Tibial nerve (tissue), 4 donors: ENCODE measurements at places on chromosomes 13 and 19. TPM values are rescaled to one million over a fixed set of nuclear protein-coding genes. Genes with fewer than 3 reads are reported as not detected.

DNA sequence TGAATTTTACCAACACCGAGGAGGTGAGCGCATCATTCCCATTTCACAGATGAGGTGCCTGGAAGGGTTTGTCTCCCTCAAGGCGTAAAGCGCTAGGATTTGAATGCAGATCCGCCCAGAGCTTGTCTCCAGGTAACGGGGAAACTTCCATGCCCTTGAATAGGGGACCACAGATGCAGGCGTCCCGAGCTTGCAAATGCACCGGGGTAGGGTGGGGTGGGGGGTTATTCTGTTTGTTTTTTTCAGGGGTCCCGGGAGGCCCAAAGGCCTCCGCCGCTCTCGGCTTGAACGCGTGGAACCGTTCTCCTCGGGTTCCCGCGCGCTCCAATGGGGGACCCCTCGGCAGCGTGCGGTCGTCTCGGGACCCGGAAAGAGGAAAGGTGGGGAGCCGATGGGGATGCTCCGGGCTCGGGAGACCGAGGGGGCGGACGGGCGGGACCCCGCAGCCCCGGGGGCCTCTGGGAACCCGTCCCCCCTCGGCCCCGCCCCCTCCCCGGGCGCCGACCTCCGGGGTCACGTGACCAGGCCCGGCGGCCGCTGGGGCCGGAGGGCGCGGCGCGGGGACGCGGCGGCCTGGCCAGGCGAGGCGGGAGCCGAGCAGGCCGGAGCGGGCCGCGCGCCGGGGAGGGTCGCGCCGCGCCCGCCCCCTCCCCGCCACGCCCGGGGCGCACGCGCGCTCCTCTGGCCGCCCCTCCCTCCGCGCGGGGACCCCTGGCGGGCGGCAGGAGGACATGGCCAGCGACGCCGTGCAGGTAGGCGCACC, at the start of gene PKN1:
Gene PKN1 (plus strand): TSS at position 516 of the 763 bp plus-strand sequence. CDS start 216 bp downstream, at position 732.
- H3K4me1 ChIP-seq = peaks cover 18% of the 10 kb centered on the region
- no peaks in the 10 kb centered on the region for H3K36me3 ChIP-seq
- DNase-seq = no peak

DNA sequence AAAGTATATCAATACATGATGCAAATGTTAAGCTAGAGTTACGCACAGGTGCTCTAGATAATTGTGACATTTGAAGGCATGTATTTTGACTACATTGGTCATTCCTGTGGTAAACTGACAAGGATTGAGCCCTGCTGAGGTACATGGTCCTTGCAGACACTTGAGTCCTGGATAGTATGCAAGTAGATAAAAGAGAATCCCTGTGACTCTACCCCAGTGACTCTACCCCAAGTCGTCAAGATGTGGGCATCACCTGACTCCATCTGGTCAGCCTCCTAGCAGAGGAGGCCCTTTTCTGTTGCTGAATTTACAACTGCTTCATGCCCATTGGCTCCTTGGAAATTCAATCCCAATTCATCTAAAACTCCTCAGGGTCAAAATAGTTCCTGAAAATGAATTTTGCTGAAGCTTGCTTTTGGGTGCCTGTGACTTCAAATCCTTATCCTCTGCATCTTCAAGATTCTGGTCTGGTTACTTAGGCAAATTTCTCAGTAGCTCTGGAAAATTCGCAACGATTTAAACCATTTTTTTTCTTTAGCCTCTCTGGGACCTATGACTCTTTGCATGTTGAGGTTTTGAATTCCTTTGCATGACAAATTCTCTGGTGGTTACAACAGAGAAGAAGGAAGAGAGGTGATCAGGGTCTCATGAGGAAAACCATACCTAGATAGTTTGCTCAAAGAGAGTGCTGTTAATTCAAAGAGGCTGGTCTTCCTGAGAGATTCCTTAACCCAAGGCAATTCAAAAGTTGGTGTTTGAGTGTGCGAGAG, 422.1 kb downstream of the FGF9 start:
- H3K36me3 ChIP-seq = no peaks in the 10 kb centered on the region
- no peaks in the 10 kb centered on the region for H3K27me3 ChIP-seq
- DNase-seq = no peak
- H3K27ac ChIP-seq = no peak overlapping the region
- no peaks in the 10 kb centered on the region for H3K4me1 ChIP-seq

GRCh38 chr13:76499891-76500290, 386.3 kb downstream of the KCTD12 start:
- DNase-seq = no peak
- no peaks in the 10 kb centered on the region for H3K27me3 ChIP-seq
- no peak overlapping the region for H3K27ac ChIP-seq
- H3K36me3 ChIP-seq = no peaks in the 10 kb centered on the region
- no peak overlapping the region for H3K4me3 ChIP-seq

Gene SH2D3A
- total RNA-seq = 0.39 TPM

- H3K27me3 ChIP-seq = no peaks in the 10 kb centered on the region
- no peaks in the 10 kb centered on the region for H3K4me1 ChIP-seq
- no peak for DNase-seq
- H3K4me3 ChIP-seq = no peak overlapping the region
- H3K27ac ChIP-seq = no peak overlapping the region
- no peaks in the 10 kb centered on the region for H3K36me3 ChIP-seq
These were observed 19.3 kb upstream of the RASA3 start for GRCh38 chr13:114151565-114152284.

- no peaks in the 10 kb centered on the region for H3K36me3 ChIP-seq
- H3K4me1 ChIP-seq = no peaks in the 10 kb centered on the region
- DNase-seq = no peak
- peak within 1 kb of the TSS; percentile 21 for H3K4me3 ChIP-seq
- peak within 1 kb of the TSS; percentile 70 for H3K27ac ChIP-seq
These were observed at the start of gene MISP for GRCh38 chr19:750640-751423. Gene MISP, plus strand, starts transcription at chr19:751112. Its CDS starts 5,835 bp downstream, at chr19:756947.

Gene TDRD3
- total RNA-seq = 36.6 TPM

DNA sequence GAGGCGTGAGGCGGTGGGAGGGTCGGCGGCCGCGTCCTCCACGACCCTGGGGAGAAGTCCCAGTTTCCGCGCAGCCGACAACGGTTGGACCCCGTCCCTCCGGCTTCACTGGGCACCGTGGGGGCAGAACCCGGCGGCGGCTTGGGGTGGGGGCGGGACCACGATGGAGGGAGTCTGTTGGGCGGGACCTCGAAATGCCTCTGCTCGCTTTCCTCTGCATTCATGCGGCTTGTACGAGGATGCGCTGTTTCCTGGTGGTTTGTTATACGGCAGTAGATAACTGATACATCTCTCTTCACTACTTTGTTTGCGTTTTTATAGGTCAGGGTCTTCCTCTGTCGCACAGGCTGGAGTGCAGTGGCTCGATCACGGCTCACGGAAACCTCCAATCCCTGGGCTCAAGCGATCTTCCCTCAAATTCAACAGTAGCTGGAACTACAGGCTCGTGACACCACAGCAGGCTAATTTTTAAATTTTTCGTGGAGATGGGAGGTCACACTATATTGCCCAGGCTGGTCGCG, 24.6 kb upstream of the ZNF846 start:
- no peaks in the 10 kb centered on the region for H3K36me3 ChIP-seq
- no peaks in the 10 kb centered on the region for H3K27me3 ChIP-seq
- H3K4me1 ChIP-seq = peaks cover 22% of the 10 kb centered on the region
- DNase-seq = peak; percentile 27

Gene GPC6
- total RNA-seq = 39.5 TPM

DNA sequence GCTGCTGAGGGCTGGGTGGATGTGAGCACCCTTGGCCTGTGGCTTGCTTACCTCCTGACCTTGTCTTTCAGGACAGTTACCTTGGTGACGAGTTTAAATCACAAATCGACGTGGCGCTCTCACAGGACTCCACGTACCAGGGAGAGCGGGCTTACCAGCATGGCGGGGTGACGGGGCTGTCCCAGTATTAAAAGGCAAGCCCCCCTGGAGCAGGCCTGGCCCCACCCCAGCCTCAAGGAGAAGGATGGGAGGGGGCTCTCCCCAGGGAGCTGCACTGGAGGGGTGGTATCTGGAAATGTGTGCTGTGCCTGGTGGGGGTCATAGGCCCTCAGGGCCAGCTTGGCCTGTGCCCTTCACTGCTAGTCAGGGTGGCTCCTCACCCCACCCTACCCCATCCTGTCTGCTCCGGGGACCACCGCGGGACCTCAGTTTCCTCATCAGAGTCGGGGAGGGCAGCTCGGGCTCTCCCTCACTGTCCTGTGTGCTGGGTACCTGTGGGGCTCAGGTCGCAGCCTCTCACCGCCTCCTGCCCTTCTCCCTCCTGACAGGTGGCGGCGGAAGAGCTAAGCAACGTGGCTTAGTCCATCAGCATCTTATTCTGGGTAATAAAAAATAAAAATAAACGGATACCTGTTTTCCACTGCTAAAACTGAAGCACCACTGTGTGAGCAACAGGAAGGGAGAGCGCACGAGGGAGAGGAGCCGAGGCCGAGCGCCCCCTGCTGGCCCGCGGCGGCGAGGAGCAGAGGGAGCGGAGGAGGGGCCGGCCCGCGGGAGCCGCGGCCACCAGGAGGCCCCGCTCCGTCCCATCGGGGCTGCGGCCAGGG, 29.8 kb downstream of the CERS1 start:
- DNase-seq = peak; percentile 36
- no peak overlapping the region for H3K4me3 ChIP-seq
- H3K27ac ChIP-seq = peak overlapping the region; percentile 8
- H3K27me3 ChIP-seq = no peaks in the 10 kb centered on the region
- H3K4me1 ChIP-seq = peaks cover 7% of the 10 kb centered on the region

- no peak overlapping the region for H3K4me3 ChIP-seq
- no peaks in the 10 kb centered on the region for H3K4me1 ChIP-seq
- no peak overlapping the region for H3K27ac ChIP-seq
- no peak for DNase-seq
These were observed 987.0 kb downstream of the DIAPH3 start for GRCh38 chr13:59176775-59177174.

Gene SULT2A1
- total RNA-seq = not detected

DNA sequence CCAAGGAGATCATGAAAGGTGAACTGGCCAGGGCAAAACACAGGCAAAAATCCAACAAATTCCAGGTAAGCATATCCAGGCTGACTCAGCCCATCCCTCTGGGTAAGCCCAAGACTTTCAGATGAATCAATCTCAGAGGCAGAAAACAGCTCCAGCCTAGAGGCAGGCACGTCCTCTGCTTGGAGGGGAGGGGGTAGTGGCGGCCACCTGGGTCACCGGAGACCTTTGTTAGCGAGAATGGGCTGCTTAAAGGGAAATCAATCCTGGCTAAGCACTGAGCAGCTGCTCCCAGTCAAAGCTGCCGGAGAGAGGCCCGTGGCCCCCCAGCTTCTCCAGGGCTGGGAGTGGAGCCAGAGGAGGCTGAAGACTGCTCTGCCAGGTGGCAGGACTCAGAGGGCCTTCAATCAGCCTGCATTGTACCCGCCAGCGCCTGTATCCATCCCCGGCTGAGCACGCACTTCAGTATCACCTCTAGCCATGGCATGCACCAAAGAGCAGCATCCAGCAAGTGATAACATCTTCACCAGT, 48.2 kb downstream of the PIN1 start:
- H3K4me1 ChIP-seq = no peaks in the 10 kb centered on the region
- no peak for DNase-seq
- H3K36me3 ChIP-seq = no peaks in the 10 kb centered on the region

Gene DLEU7
- total RNA-seq = 7.5 TPM

Gene ADM5
- total RNA-seq = 4.3 TPM

DNA sequence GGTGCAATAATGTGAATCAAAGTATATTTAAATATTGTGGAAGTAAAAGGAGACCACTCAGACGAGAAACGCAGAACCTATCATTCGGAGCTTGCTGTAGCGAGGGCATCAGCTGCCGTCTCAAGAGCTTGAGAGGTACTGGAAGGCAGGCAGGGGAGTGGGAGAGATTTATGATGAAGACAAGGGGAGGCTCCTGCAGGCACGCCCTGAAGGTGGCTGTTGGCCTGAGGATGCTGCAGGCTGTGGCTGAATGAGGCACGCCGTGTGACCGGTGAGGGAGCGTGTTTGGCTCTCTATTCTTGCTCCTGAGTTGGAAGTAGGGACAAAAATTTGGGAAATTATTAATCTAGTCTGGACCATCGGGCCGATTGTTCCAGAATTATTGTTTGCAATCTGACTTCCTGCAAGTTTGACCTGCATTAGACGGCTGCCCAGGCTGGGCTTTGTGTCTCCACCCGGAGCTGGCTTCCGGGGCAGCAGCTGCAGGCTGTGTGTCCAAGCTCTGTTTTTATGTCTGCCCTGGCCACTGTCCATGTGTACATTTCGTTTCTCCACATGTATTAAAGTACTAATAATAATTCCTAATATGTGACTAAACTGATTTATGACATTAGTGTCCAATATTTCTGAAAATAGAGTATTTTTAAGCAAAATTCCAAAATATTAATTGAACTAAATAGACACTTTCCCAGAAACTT, 91.1 kb upstream of the ANKRD10 start:
- no peak overlapping the region for H3K4me3 ChIP-seq
- no peaks in the 10 kb centered on the region for H3K36me3 ChIP-seq
- H3K4me1 ChIP-seq = no peaks in the 10 kb centered on the region
- peak overlapping the region; percentile 88 for H3K27ac ChIP-seq

Gene EPSTI1
- 5.1 TPM for total RNA-seq

DNA sequence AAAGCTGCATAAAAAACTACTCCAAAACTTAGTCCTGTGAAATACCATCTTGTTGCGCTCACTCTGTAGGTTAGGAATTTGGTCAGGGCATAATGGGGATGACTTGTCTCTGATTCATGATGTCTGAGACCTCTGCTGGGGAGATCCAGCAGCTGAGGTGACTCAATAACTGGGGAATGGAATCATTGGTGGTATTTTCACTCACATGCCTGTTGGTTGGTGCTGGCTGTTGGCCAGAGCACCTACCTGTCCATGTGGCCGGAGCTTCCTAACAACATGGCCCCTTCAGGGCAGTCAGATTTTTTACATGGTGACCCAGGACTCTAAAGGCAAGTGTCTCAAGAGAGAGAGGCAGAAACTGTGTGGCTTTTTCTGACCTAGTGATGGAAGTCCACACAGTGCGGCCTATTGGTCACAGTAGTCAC, 7.4 kb upstream of the ESD start:
- no peak for DNase-seq
- H3K4me1 ChIP-seq = no peaks in the 10 kb centered on the region
- H3K4me3 ChIP-seq = no peak overlapping the region
- H3K36me3 ChIP-seq = no peaks in the 10 kb centered on the region
- H3K27me3 ChIP-seq = no peaks in the 10 kb centered on the region

DNA sequence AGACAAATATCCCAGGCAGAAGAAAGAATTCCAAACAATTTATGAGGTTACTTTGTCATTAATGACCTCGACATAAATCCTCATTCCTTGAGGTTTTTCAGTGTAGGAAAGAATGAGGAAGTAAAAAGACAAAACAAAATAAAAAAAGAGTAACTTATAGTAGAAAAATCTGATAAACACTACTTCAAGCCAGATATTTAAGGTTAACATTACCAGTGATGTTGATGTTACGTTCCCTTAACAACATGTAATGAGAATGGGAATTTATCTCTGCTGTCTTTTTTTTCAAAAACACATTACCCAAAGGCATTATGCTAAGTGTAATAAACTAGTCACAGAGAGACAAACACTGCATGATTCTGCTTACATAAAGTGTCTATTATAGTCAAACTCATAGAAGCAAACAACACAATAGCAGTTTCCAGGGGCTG, 935.1 kb downstream of the SLITRK1 start:
- no peaks in the 10 kb centered on the region for H3K36me3 ChIP-seq
- H3K4me3 ChIP-seq = no peak overlapping the region
- no peaks in the 10 kb centered on the region for H3K4me1 ChIP-seq

- no peaks in the 10 kb centered on the region for H3K27me3 ChIP-seq
- DNase-seq = no peak
- H3K36me3 ChIP-seq = no peaks in the 10 kb centered on the region
- H3K4me3 ChIP-seq = no peak overlapping the region
- no peaks in the 10 kb centered on the region for H3K4me1 ChIP-seq
- no peak overlapping the region for H3K27ac ChIP-seq
These were observed 33.8 kb upstream of the GTF2F2 start for GRCh38 chr13:45086484-45086883.
